Stimulated activated CD4-positive, alpha-beta T cell treated with anti-CD3 and anti-CD28 coated beads, Interleukin-1b, Interleukin-23, amount 100 ng/mL, for 48 hours (primary cell): ENCODE measurements at places on chromosomes 7 and 10.
A peak's percentile ranks its signal among the peaks of the same experiment; 100 is the strongest.

DNA sequence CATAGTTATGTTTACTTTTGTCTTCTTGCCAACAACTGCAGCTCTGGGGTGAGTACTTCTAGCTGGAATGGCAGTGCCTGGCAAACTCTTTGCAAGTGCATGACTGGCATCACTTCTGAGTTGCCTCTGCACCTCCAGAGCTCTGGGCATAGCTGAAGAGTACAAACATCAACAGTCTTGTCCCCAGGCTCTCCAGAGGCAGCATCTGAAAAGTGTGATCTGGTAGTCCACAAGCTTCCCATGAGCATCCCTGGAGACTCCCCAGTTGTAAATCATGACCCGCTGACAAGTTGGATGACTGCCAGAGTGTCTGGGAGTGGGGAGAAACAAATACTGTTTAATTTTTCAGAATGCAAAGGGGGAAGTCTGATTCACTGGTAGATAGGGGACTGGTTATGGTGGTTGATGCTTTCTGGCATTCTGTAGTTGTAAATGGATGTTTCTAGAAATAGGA lies 138.9 kb upstream of the CDK13 start:
- no peak for DNase-seq

GRCh38 chr10:119768455-119769094 lies 42.7 kb downstream of the INPP5F start:
- no peak for DNase-seq

- no peak for DNase-seq
These were observed 275.2 kb downstream of the IPMK start for GRCh38 chr10:57992321-57993077.

DNA sequence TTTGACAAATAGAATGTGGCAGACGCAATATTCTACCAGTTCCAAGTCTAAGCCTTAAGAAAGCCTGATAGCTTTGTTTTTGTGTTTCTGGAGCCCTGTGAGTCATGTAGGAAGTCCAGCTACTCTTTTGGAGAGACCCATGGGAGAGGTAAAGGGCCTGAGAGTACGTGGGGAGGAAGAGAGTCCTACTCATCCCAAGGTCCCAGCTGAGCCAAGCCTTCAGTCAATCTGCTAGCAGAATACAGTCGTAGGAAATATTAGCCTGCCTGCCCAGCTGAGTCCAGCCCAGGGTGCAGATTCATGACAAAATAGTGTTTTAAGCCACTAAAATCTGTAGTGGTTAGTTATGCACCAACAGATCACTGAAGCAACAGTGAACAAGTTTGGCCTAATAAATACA lies 9.0 kb upstream of the GNA12 start:
- DNase-seq = no peak

GRCh38 chr10:96470116-96470743 lies 43.5 kb downstream of the TLL2 start:
- DNase-seq = peak; percentile 28

DNA sequence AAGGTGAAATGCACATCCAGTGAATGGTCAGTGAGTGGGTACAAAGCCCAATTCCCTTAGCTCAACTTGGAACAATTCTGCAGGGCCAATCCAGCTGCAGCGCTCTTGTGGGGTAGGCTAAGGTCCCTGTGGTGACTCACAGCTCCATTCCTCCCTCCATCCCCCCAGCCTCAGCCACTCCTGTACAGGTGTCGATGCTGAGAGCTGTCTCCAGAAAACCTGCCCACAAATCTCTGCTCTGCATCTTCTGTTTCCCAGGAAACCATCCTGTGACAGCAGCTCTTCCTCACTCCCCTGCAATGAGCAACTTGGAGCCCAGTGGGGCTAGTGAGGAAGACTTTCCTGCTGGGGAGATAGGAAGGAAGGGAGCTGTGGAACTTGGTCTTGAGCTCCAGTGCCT lies 244.7 kb upstream of the GPR26 start:
- DNase-seq = no peak

- DNase-seq = no peak
These were observed 203.5 kb downstream of the LRMDA start for GRCh38 chr10:75634947-75635346.

DNA sequence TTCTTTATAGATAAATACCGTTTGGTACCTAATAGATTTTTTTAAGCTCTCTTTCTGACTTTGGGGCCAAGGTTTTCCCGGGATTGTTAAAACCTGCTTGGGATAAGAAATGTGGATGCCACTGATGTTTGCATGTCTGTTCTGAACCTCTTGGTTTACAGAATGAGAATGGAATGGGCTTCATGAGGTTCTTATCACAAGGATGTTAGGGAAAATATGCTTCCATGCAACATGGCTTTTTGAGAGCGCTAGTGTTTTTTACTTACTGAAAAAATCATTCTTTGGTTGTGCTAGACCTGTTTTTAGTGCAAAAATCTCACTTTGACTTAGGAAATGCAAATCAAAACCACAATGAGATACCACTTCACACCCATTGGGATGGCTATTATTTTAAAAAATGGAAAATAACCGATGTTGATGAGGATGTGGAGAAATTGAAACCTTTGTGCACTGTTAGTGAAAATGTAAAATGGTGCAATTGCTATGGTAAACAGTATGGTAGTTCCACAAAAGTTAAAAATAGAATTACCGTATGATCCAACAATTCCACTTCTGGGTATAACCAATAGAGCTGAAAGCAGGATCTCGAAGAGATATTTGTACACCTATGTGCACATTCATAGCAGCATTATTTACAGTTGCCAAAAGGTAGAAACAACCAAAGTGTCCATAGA lies 38.9 kb downstream of the TSPAN14 start:
- no peak for DNase-seq

GRCh38 chr7:155190688-155191087 lies 107.0 kb upstream of the INSIG1 start:
- peak; percentile 58 for DNase-seq

- DNase-seq = peak; percentile 70
These were observed 53.1 kb upstream of the KDM7A start for GRCh38 chr7:140229591-140230515.

DNA sequence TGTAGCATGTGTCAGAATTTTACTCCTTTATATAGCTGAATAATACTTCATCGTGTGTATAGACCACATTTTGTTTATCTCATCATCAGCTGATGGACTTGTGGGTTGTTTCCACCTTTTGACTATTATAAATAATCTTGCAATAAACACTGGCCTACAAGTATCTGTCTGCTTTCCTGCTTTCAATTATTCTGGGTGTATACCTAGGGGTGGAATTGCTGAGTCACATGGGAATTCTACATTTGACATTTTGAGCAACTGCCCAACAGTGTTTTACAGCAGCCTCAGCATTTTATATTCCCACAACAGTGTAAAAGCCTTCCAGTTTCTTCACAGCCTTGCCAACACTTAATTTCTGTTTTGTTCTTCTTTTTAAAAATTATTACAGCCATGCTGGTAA lies 200.3 kb upstream of the PRSS1 start:
- no peak for DNase-seq

GRCh38 chr7:484356-485101 lies 35.1 kb downstream of the PDGFA start:
- no peak for DNase-seq

DNA sequence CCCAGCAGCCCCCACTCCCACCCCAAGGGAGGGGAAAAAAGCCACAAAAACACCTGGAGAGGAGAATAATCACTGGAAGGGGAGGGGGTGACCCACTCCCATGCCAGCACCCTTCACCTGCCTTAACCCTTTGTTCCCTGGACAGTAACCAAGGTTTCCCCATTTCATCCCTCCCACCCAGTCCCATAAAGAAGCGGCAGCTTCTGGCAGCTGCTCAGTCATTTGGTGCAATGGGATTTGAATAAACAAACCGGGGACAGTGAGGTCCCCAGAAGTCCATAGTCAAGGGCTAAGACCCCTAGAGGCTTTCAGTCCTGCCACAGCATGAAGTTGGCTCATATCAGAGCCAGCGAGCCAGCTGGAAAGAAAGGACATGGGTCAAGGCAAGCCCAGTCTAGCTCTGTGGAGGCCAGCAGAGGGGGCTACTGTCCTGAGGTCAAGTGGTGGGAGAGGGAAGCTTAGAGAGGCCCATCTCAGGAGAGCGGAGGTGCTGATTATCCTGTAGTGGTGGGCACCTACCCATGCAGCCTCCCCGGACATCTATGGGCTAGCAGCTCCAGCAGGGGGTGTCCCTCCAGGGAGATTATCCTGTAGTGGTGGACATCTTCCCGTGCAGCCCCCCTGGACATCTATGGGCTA lies 58.9 kb upstream of the LBX1 start:
- DNase-seq = no peak

GRCh38 chr10:119860866-119861607 lies 11.6 kb downstream of the MCMBP start:
- no peak for DNase-seq

GRCh38 chr10:123554656-123555055 lies 111.5 kb upstream of the GPR26 start:
- no peak for DNase-seq

GRCh38 chr7:2884161-2884560 lies 40.1 kb upstream of the GNA12 start:
- no peak for DNase-seq

DNA sequence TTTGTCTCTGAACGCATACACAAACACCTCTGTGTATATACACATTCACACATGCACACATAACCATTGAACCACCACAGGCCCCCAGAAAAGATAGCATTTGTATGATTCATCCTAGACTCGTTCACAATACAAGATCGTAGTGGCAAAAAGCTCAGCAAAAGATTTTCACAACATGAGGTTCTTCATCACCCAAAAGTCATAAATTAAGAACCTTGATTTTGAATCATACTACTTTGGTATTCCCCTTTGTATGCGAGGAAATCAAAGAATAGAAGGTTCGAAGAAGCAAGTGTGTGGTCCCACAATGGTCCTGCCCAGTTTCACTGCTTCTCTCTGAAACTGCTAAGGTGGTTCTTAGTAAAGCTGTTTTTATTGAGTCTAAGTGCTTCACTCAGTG lies 200.7 kb downstream of the CELF2 start:
- peak; percentile 48 for DNase-seq

DNA sequence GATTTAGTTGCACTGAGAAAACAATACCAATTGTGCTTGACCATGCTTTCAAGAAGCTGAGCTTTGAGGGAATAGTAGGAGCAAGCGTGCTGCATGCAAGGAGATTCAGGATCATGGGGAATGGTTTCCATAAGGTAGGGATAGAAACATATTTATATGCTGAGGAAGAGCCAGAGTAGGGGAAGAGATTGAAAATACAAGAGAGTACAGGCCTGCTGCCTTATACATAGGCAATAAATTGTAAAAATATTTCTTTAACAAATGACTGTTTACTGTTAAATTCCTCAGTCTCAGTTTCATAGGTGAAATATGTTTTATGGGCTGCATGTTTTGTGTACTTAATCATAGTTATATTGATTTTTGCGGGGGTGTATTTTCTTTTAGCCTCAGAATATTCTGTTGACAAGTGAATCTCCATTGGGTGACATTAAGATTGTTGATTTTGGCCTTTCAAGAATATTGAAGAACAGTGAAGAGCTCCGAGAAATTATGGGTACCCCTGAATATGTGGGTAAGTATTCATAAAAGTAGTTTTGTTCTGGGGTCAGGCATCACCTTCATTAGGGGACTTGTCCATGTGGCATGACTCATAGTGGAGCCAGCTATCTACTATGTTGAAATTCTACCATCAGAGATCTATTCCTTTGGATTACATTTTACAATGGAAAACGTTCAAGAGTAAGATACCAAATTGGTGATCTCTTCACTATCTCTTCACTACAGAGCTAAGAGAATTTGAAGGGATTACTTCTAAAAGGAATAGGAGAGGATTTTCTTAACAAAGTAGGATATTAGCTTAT lies 36.5 kb downstream of the STK17A start:
- no peak for DNase-seq

- no peak for DNase-seq
These were observed 158.0 kb upstream of the PTN start for GRCh38 chr7:137501562-137501961.

- no peak for DNase-seq
These were observed 93.1 kb downstream of the GLI3 start for GRCh38 chr7:42143711-42144600.

- DNase-seq = no peak
These were observed 29.9 kb upstream of the DDX50 start for GRCh38 chr10:68871105-68871711.

DNA sequence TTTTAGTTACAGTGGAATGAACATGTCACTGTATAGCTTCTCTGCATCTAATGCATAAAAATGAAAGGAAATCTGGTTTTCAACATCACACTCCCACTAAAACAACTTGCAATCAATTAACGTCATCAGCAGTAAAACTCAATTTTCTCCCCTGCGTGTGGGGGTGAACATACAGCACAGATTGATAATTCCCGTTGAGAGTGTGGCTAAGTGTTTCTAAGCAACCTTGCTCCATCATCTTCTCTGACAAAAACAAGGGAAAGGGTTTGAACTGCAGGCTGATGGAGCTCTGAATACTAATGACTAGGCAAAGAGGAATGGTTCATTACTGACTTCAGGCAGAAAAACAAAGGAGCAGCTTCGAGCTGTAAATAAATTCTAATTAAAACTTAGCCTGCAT lies 238.3 kb downstream of the PARD3 start:
- DNase-seq = no peak

DNA sequence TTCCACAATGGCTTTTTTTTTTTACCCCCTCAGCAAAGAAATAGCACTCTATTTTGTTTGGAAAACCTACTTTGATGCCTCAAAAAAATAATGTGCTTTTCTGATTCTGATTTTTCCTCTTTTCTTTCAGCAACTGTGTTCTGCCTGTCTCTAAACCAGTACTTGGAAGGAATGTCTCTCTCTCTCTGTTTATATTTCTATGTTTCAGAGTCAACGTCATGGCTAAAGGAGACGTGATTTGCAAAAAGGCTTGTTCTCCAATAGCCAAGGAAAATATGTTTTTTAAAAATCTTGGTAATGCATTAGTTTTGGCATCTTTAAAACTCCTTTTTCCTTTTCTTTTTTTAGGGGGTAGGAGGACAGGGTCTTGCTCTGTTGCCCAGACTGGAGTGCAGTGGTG lies 56.0 kb upstream of the SDK1 start:
- no peak for DNase-seq

- no peak for DNase-seq
These were observed 408.8 kb upstream of the FZD8 start for GRCh38 chr10:36050763-36051499.

DNA sequence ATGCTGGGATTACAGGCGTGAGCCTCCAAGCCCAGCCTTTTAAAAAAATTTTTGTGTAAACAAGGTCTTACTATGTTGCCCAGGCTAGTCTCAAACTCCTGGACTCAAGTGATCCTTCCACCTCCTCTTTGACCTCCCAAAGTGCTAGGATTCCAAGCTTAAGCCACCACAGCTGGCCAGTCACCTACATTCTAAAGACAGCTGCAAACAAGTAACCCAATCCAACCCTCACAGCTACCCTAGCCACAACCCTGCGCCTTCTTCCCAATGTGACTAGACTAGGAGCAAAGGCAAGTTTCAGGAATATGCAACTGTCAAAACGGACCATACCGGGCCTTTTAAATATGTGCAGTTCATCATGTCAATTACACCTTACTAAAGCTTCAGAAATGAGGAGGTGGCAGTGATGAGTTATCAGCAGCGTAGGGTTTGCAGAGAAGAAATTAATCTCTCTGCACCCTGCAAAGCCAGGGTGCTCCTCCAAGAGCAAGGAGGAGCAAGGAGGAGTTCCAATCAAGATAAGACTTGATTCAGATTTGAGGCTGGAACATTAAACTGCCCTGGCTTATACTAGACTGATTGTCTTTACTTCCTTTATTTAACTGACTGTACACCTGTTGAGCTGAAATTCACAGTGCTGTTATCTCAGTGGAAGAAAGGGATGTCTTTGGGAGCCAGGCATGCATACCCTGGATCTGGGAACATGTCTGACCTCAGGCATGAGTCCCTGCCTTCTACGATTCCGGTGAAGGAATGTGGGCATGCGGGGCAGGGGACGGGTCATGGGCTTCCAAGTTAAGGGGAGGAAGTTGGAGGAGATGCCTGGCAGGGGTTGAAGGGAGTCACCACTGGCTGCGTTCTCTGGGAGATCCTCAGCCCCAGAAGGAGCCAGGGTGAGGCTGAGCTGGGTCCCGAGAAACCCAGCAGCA lies 15.5 kb upstream of the TMEM120A start:
- no peak for DNase-seq
